Naive thymus-derived CD8-positive, alpha-beta T cell (primary cell): ENCODE measurements at places on chromosomes 3 and 15.

- DNase-seq: no peak
Measured at GRCh38 chr15:87849181-87849580, 407.4 kb downstream of the NTRK3 start.

DNA sequence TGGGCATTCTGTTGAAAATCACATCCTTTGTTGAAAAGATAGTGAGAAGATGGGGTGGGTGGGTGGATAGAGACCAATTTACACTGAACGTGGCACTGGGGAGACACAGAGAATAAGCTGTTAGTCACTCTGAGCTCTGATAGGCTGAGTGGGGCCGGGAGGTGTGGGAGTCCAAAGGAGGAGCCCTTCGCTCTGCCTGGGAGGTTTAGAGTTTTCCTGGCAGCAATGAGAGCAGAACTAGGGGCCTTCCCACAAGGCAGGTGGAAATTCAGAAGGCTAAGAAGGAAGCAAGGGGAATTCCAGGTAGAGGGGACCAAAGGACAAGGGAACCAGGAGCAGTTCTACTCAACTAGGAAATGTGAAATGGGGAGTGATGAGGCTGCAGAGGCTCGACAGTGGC lies 272.7 kb downstream of the RPLP1 start:
- DNase-seq: no peak

- DNase-seq: no peak
Measured at GRCh38 chr3:138079901-138080300, 35.5 kb downstream of the DZIP1L start.

GRCh38 chr15:100038736-100039135 lies 303.0 kb downstream of the ADAMTS17 start:
- no peak for DNase-seq

DNA sequence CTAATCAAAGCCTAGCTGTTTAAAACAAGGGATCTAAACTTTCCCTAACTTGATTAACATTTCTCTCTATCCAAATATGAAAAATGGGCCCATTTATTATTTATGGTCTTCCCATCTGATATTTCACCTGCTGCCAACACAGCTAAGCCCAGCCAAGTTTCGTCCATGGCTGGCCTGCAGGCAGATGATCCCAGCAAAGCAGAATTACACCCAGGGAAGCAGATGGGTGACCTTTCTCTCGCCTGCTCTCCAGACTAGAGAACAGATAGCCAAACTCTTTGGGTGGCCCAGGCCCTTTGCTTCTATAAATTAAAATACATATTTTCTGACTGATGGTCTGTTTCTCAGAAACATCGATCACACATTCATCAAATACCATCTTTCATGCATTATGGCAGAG lies 1038.8 kb downstream of the AGBL1 start:
- DNase-seq: no peak

- DNase-seq: no peak
Measured at GRCh38 chr15:56353740-56354139, 11.5 kb upstream of the TEX9 start.

DNA sequence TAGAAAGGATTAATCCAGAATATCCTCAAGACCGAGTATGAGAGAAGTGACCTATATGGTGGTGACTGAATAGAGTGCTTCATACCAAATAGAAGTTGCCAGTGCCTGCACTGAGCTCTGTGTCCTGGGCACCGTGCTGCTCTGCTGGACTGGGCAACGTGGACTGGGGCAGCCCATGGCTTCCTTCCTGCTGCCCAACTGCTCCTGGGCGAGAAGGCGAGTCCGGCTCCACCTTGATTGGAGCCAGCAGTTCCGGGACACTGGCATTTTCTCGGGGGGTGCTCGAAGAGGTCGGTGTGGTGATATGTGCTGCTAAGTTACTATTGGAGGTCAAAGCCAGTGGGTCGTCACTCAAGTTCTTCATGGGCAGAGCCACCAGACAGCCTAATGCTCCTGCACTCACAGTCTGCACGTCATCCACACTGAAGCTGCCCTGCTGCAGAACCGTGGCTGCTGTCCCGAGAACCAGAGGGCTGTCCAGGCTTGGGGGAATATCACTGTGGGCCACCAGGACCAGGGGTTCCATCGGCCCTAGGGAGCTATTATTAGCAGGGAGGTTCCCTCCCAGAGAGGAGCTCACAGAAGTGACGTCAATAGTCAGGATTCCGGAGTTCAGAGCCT lies 14.1 kb downstream of the ZXDC start:
- no peak for DNase-seq

GRCh38 chr3:153127788-153128187 lies 34.2 kb upstream of the RAP2B start:
- DNase-seq: no peak

GRCh38 chr15:47885920-47886319 lies 168.6 kb downstream of the SEMA6D start:
- no peak for DNase-seq

- DNase-seq: no peak
Measured at GRCh38 chr15:69665641-69666111, 213.1 kb downstream of the RPLP1 start.

GRCh38 chr3:172320468-172320867 lies 127.8 kb downstream of the GHSR start:
- no peak for DNase-seq

GRCh38 chr3:50551054-50551659 lies 16.4 kb downstream of the C3orf18 start:
- DNase-seq: no peak

GRCh38 chr3:65647369-65647768 lies 391.3 kb downstream of the MAGI1 start:
- no peak for DNase-seq

DNA sequence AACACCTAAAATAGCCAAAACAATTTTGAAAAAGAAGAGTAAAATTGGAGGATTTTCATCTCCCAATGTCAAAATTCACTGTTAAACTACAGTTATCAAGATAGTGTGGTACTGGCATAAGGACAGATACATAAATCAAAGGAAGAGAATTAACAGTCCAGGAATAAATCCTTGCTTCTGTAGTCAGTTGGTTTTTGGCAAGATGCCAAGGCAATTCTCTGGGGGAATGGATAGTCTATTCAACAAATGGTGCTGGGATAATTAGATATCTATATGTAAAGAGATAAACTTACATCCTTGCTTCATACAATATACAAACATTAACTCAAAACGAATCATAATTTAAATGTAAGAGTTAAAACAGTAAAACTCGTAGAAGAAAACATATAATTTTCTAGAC lies 57.9 kb upstream of the SELENOK start:
- DNase-seq: no peak

DNA sequence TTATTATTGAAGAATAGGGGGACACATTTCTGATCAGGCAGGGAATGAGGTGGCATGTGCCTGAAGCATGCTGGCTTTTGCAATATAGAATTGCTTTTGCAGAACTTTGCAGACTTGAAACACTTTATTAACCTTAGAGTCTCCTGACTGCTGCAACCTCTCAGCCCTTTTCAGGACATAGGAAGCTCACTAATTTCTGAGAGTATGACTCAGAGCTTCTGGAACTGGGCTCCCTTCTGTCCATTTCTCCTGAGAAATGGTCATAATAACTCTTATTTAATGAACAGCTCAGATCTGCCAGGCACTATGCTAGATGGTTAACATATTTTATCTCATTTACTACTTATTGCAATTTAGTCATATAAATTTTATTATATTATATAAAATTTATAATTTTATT lies 38.6 kb upstream of the DGKG start:
- DNase-seq: no peak

GRCh38 chr3:125410922-125411321 lies 35.8 kb upstream of the ZNF148 start:
- no peak for DNase-seq

- no peak for DNase-seq
Measured at GRCh38 chr3:69161587-69162307, 39.4 kb upstream of the LMOD3 start.

DNA sequence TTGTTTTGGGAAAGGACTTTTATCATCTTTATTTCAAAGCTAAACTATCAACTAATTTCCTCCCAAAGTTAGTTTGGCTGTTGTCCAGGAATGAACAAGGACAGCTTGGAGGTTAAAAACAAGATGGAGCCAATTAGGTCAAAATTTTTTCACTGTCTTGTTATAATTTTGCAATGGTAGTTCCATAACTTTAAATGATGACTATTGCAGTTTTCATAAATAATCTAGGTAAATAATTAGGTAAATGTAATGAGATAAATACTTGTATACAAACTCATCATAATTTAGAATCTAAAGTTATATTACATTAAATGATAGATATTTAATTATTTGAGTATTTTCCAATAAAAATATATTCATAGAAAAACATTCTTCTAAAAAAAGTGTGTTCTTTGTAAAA lies 68.3 kb upstream of the DAZL start:
- no peak for DNase-seq

DNA sequence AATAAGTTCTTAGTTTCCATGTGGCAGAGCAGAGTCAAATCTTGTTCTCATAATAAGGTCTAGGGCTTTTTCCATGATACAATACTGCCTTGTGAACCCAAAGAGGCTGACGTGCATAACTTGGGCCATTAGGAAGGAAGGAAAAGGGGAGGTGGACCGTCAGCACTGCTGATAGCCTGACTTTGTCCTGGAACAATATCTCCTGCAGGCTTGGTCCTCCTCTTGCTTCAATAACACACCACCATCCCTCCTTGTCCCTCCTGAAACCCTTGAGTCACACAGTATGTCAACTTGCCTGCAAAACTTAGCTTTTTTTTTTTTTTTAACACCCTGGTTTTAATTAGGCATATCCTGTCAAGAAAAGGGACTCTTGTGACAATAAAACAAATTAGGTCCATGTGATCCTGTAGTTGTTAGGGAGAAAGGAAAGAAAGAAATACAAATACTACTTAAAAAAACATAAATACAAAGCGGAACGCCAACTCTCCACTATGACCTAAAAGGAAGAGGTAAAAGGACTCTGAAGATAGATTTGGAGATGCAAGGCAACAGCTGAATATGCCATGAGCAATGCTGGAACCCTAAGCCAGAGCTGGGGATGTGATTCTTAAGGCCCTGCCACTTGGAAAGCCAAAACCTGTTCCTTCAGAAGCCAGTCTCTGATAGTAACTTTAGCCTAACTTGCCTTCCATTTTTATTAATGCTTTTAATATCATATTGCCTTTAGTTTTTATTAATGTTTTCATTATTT lies 67.0 kb downstream of the WWTR1 start:
- no peak for DNase-seq

DNA sequence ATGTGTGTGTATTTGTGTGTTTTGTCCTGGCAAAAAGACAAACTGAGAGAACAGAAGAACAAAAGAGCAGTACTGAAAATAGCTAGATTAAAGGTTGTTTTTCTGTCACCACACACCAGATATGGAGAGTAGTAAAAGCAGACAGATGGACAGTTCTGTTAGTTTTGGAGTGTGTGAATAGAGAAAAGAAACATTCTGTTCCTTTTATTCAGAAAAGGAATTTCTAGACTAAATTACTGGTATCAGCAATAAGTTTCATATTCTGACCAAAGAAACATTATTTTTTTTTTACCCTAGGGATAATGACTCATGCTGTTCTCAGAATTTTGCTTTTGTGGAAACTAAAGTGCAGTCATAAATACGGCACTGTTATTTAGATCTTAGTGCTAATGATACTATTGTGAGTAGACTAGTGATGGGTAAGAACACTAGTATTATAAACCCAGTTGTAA lies 32.9 kb downstream of the PIK3CA start:
- no peak for DNase-seq

DNA sequence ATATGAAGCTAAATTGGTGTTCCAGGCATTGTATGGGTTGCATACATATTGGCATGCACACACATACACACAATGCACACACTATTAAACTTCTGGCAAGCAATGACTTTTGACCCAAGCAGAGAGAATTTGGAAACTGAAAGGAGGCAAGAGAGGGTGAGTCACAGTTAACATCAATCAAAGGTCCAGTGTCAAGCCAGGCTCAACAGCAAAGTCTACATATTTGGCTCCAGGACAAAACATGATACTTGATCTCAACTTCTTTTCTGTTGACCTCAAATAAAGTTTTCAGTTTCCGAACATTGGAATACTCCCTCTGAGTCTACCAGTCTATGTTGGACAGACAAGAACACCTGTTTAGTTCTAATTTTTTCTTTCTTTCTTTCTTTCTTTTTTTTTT lies 28.3 kb downstream of the IL12A start:
- DNase-seq: no peak

DNA sequence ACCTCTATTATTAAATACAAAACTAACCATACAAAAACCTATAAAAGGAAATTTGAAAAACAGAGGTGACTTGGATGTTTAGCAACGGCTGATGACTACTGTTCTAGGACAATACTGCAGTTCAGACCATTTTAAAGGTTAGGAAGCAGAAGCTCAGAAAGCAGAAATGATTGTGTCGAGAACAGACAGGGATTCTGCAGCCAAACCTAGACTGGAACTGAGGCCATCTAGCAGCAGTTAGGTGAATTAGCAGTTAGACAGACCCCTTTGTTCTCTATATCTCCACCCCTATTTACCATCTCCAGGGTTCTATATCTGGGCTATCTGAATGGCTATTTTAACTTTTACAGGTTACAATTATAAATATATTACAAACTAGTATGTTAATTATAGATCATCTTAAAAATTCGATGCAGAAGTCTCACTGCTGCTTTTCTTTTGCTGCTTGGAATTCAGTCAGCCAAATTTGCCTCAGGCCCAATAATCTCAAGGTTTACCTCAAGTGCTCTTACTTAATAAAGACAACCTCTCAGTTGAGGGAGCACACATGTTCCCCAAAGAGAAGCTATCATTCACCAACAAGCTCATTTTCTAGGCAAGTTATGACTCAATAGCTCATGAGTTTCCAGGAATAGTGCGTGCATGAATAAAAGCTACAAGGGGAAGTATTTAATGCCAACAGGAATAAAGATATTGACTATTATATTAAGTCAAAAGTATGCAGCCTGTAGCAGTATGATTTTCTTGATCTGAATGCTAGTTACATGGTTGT lies 9.3 kb upstream of the IL1RAP start:
- no peak for DNase-seq

- no peak for DNase-seq
Measured at GRCh38 chr3:119469418-119470189, 841 bp downstream of the POGLUT1 start.

DNA sequence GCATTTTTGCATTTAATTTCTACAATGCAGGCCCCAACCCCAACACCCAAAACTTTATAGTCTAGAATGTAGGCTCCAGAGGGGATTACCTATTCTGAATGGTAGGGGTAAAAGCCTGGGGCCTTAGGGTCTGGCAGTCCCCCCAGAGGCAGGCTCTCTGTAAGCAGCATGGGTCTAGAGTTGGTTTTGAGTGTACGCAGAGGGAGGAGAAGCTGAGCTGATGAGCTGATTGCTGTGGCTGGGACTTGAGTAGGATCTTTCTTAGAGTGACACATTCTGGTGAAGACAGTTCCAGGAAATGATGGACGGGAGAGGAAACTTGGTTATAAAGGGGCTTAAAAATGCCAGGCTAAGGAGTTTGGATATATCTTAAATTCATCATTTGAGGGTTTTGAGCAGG lies 2.1 kb downstream of the LPP start:
- DNase-seq: no peak

GRCh38 chr3:99980606-99981005 lies 133.7 kb downstream of the FILIP1L start:
- DNase-seq: no peak

GRCh38 chr15:58381697-58382096 lies 50.1 kb upstream of the LIPC start:
- DNase-seq: no peak
